ENCODE measurements at places on chromosomes 2 and 18. TPM values are rescaled to one million over a fixed set of nuclear protein-coding genes. Genes with fewer than 3 reads are reported as not detected.

GRCh38 chr2:74080346-74080745 is 67.4 kb downstream of the BOLA3 start:
- DNase-seq: no peak

The HTR2B gene
- total RNA-seq: 1.7 TPM

The VSNL1 gene
- total RNA-seq: not detected

The NAT8 gene
- not detected for total RNA-seq

The ABCG8 gene
- not detected for total RNA-seq

DNA sequence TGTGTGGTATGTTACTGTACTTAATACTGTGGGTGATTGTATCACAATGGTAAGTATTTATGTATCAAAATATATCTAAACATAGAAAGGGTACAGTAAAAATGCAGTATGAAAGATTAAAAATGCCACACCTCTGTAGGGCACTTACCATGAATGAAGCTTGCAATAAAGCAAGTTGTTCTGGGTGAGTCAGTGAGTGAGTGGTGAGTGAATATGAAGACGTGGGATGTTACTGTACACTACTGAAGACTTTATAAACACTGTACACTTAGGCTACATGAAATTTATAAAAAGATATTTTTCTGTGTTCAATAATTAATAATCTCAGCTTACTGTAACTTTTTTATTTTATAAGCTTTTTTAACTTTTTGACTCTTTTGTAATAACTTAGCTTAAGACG is 1162.4 kb upstream of the NRXN1 start:
- no peak for DNase-seq

The MC5R gene
- total RNA-seq: 0.49 TPM

The STK39 gene
- total RNA-seq: 21.9 TPM

DNA sequence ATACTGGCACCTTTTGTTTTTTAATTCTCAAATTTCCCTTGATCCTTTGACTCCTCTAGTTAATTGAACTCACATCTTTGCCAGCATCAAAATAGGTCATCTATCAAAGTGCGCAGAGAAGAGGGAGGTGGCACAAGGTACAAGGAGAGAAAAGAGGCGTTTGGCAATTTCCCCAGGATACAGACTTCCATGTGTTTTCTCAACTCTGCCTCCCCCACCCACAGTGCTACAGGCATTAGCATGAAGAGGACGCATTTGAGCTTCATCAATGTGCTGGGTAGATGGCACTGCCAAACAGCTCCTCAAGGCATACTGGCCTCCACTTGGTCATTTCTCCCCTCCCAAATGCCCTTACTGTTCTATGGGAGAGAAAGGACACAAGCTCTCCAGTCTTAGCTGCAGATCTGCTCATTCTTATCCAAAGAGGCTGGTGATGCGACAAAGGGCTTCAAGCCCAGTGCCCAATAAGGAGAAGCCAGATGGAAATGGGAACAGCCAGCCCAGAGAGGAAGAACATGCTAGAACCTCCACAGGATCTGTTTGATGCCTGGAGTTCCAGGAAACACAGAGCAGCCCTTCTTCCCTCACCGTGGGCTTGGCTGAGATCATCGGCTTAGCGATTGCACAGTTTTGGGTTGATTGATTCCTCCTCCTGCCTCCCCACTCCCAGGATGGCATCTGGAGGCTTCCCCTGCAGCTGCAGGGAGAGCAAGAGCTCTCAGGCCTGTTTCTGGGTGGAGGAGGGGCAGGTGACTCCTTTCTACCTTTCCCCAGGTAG is 144.7 kb upstream of the SMAD2 start:
- DNase-seq: no peak

GRCh38 chr2:45452866-45453265 is 158.2 kb downstream of the SRBD1 start:
- peak; percentile 85 for DNase-seq

All from RPMI7951 (cell line).